Daoy (cell line): ENCODE measurements at places on chromosomes 7 and 10. TPM values are rescaled to one million over a fixed set of nuclear protein-coding genes. Genes with fewer than 3 reads are reported as not detected.

CHN2 gene
- 15.3 and 19.8 TPM in 2 replicates for total RNA-seq

PON1 gene
- not detected in 2 replicates for total RNA-seq

ST8SIA6 gene
- total RNA-seq = 0.91 and 1.2 TPM in 2 replicates

AASS gene
- 39.8 and 44.1 TPM in 2 replicates for total RNA-seq
